NCI-H1417 treated with DMSO at 0.1 percent for 48 hours (cell line): ENCODE measurements at places on chromosomes 4 and X.

DNA sequence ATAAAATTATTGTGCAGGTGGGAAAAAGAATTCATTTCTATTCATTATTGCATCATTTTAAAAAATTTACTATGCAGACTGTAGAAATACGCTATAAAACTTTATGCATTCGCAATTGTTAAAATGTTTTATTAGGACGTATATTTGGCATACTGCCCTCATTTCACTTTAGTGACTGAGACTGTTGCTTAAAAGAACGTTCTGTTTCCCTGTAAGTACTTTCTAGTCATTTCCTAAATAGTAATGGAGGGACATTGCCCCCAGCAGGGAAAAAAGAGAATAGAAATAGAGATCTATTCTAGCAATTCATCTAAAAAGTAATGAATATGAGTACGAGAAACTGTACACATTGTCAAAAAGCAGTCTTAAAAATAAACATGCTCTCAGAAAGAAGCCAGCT is 1295.8 kb upstream of the TENM3 start:
- DNase-seq, result no peak

DNA sequence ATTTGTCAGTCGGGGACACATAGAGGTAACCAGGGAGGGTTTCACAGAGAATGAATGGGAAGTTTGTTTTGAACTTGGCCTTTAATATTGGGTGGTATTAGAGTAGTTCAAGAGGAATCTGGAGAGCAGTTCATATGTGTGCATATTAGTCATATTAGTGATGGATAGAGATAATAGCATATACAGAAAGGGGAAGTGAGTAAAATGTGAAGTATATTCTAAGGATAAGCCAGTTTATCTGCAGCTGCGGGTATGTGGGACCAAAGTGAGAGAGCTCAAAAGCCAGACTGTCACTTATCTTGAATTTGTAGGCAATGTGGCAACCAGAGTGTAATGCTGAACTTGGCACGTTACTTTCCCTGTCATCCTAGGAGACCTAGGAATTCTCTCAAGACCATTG is 169.9 kb downstream of the AFF2 start:
- DNase-seq, result no peak

- DNase-seq, result no peak
These were observed 260.5 kb upstream of the IGFBP7 start for GRCh38 chr4:57370691-57371090.

DNA sequence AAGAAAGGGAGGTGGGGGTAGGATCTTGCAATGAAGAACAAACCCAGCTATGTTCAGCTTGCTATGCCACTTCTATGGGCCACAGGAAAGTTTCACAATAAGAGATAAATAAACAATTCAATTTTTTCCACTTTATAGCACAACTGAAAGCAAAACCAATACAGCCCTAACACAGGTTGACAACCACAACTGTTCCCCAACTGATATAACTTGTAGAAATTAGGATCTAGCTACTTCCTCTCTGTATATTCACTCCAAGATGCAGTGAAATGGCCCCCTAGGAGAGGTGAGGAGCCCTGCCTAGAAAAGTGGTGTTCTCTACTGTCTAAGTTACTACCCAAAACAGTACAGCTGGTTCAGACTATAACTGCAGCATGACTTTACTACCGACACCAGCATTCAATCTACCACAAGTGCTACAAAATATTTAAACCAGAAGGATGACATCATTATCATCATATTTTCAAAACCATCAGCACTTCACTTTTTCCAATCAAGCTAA is 77.0 kb downstream of the FBXW7 start:
- no peak for DNase-seq

GRCh38 chrX:104745152-104745551 is 179.2 kb downstream of the IL1RAPL2 start:
- DNase-seq, result no peak

DNA sequence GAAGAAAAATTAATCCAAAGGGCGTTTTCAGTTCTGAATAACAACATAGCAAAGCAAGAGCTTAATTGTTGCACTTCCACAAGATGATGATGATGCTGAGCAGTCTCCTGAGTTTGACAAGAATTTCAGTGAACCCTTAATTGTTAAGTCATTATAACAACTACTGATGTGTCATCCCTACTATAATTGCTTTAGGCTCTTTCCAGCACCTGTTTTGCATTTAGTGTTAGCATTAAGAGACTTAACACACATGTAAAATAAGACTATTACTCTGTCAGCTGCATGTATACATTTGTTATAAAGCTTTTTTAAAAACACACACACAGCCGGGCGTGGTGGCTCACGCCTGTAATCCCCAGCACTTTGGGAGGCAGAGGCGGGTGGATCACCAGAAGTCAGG is 37.9 kb upstream of the GALNT7 start:
- no peak for DNase-seq

GRCh38 chr4:16860516-16860915 is 37.9 kb downstream of the LDB2 start:
- no peak for DNase-seq

- no peak for DNase-seq
These were observed 134.6 kb downstream of the ATP10D start for GRCh38 chr4:47619691-47620090.

GRCh38 chr4:91914176-91914804 is 389.5 kb upstream of the GRID2 start:
- DNase-seq, result no peak

DNA sequence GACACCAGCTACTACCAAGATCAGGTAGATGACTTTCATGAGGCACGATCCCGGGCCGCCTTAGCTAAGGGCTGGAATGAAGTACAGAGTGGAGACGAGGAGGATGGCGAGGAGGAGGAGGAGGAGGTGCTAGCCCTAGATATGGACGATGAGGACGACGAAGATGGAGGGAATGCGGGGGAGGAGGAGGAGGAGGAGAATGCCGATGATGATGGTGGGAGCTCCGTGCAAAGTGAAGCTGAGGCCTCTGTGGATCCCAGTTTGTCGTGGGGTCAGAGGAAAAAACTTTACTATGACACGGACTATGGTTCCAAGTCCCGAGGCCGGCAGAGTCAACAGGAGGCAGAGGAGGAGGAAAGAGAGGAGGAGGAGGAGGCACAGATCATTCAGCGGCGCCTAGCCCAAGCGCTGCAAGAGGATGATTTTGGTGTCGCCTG is 481 bp downstream of the UTP3 start:
- DNase-seq, result no peak

DNA sequence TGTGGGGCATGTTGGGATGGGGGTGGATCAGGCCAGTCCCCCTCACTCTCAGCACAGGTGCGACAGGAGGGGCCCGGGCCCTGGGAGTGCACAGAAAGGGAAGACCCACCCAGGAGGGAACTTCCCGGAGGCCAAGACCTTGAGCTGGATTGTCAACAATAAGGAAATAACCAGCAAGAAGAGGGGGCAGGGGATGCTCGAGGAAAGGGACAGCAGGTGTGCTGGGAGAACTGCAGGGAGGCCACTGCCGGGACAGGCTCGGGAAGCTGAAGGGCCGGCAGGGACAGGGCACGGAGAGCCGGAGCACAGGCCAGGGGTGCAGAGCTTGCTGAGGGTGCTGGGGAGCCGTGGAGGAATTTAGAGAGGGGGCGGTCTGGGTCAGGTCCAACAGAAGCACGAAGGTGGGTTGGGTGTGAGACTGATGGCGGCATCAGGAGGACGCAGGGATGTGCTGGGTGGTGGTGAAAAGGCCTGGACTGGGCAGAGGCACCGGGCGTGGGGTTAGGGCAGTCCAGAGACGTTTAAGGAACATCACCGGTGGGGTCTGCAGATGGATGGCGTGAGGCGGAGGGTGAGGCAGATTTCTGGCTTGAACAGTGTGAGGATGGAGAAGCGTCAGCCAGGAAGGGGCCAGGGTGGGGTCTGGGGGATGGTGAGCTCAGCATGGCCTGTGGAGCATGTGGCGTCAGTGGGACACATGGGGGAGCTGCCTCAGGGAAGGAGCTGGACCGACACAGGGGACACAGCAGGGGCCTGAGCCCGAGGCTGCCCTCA is 54.8 kb downstream of the ADRA2C start:
- DNase-seq, result no peak

GRCh38 chrX:147226801-147227200 is 412.3 kb upstream of the CXorf51A start:
- no peak for DNase-seq

DNA sequence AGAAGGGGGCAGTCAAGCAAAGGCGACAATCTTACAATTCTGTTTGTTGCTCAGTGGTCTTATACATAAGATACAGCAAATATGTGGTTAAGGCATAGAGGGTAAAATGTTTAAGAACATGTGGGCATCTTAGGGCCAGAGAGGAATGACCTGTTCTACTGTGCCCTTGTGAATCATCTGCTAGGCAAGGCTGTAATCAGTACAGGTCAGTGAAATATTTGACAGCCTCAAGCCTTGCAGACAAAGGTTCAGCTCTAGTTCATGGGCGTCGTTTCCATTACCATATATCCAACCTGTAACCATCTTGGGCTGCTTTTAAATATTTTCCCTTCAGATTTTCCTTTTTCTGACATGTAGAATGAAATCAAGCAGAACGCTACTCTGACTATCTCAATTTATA is 37.3 kb downstream of the AGA start:
- DNase-seq, result no peak

DNA sequence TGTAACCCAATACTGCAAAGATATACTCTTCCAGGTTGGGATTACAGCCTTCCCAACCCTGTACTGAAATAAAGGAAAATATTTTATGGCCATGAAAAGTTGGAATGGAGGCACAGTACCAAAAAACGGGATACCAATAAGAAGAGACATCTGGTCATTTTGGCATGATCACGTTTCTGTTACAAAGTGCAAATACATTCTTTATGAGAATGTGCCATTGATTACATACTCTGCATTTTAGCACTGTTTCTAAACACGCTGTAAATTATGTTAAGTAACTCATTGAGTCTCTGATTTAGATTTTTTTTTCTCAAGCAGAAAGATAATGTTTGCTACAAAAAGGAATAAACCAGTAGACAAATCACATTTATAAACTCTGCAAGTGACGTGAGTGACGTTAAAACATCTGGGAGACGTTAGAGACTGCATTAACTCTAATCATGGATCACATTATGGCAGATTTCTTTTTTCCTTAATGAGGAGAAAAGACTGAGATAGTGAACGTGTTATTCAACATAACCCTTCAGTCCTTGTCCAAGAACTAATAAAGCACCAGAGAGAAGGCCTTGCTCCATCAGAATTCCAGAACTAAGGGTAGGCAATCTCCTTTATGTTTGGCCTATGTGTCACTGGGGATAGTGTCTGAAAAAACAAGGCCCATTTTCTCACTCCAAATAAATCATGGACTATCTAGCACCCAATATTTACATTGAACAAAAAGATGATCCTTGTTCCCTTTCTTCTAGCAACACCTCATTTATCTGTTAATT is 31.0 kb downstream of the UNC5C start:
- no peak for DNase-seq

GRCh38 chr4:182604161-182604622 is 313.0 kb downstream of the DCTD start:
- DNase-seq, result no peak

DNA sequence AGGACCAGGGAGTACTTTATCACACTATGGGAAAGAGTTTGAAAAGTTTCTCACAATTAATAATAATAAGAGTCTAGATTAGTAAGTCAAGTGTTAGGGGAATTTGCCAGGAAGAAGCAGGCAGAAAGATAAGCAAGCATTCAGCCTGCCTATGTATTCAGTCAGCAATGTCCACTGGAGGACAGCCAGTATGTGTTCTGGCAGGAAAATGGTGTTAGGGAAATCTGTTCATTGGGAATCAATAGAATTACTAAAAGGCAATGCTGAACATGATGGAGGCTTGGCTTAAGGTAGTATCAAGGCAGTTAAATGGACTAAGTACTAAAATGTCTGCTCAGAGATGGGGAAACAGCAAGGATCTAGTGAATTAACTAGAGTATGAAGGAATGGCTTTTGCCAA is 221.2 kb downstream of the PPP4R3C start:
- DNase-seq, result no peak

DNA sequence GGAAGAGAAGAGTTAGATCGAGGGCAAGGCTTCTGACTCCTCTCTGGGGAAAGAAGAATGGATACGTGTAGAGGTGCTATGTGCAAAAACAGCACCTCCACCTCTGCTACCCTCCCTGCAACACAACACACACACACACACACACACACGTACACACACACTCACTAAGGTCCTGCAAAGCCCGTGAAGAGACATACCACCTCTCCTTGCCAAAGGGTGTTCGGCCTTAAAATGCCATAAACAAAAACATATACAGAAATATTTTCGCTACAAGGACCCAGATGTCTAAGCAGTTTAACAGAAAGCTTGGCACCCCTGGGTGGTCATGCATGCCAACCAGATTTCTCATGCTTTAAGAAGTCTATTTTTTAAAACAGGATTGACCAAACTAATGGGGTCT is 1.5 kb downstream of the TIFA start:
- no peak for DNase-seq

GRCh38 chr4:102477657-102478056 is 23.5 kb upstream of the NFKB1 start:
- no peak for DNase-seq

- DNase-seq, result no peak
These were observed 40.9 kb upstream of the GPM6B start for GRCh38 chrX:13857804-13858203.

GRCh38 chr4:29309050-29309449 is 1411.1 kb upstream of the PCDH7 start:
- DNase-seq, result no peak

- no peak for DNase-seq
These were observed 8.5 kb downstream of the TAFAZZIN start for GRCh38 chrX:154419688-154420401.

- DNase-seq, result no peak
These were observed 117.9 kb downstream of the COX18 start for GRCh38 chr4:72951628-72952027.

GRCh38 chr4:175092114-175092513 is 174.0 kb downstream of the ADAM29 start:
- DNase-seq, result no peak

- DNase-seq, result no peak
These were observed 60.4 kb downstream of the NRK start for GRCh38 chrX:105882581-105883275.

GRCh38 chr4:24988776-24989175 is 42.0 kb downstream of the LGI2 start:
- DNase-seq, result no peak

GRCh38 chrX:72604112-72604511 is 31.5 kb upstream of the HDAC8 start:
- no peak for DNase-seq

DNA sequence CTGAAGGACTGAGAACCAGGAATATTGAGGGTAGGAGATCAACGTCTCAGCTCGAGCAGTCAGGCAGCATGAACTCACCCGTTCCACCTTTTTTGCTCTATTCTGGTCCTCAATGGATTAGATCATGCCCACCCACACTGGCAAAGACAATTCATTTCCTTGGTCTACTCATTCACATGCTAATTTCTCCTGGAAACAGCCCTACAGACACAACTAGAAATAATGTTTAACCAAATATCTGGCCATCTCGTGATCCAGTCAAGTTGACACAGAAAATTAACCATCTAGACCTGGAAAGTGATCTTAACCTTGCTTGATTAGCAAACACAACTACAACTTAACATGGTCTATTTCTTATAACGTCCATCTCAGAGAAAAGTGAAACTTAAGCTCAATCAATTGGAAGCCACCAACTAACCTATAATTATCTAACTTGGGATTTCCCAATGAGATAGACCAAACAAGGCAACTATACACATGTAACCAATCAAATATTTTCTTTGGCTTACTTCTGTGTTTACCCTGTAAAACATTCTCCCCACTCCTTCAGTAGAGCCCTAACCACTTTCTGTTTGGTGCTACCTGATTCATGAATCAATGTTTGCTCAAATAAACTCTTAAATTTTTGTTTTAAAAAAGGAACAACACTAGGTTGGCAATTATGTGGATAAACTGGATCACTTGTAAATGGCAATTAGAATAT is 69.7 kb upstream of the MAMLD1 start:
- no peak for DNase-seq
